ENCODE measurements at places on chromosomes 7 and 10.

DNA sequence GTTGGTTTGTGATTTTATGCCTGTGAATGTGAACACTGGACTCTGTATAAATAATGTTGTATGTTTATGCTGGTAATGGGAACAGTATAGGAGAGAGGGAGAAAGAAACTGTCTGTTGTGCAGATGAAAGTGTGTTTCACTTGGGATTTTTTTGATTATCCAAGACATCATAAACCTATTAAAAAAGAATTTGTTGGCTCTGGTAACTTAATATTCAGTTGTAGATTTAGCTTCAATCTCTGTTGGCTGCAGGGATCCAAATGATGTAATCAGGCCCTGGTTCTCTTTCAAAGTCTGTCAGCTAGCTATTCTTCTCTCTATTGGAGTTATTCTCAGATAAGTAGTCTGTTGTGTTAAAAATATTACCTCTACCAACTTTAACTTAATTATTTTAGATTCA is 168.8 kb upstream of the RHOBTB1 start:
- DNase-seq = no peak

GRCh38 chr7:112266595-112267270 is 60.2 kb downstream of the ZNF277 start:
- DNase-seq = no peak

DNA sequence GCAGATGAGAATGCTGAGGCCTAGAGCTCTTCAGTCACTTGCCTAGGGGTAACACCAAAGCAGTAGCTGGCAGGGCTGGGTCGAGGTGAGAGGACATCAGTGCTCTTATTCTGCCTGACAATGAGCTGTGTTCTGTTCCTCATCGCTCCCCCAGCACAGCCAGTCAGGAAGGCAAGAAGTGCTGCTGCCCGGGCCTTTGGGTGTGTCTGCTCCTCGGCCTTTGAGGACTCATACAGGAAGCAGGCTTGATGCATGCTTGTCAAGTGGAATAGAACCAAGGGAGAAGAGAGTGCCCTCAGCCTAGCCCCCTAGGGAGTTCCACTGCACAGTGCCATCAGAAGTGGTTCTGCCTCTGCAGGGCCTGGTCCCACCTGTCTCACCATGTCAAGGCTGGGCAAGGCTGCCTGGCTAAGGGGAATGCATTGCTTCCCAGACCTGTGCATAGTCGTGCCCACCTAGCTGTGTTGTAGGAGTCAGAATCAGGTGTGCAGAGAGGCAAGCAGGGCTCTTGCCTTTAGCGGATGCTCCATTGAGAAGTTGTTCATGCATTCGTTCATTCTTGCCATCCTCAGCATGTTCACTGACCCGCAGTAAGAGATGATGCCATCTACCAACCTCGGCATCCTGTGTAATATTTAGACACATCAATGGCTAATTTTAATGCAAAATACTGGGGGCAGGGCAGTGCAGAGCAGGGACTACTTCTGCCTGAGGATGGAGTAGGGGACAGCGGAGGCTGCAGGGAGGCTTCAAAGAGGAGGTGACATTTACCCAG is 156.6 kb downstream of the RPS24 start:
- DNase-seq = no peak

DNA sequence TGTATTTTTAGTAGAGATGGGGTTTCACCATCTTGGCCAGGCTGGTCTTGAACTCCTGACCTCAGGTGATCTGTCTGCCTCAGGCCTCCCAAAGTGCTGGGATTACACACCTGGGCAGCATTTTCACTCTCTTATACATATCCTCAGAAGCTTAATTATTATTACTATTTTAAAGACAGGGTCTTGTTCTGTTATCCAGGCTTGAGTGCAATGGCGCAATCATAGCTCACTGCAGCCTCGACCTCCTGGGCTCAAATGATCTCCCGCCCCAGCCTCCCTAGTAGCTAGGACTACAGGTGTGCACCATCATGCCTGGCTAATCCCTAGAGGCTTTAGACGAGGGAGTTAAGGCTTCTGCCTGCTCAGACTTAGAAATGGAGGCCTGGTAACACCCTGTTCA is 26.3 kb downstream of the UNC5B start:
- no peak for DNase-seq

DNA sequence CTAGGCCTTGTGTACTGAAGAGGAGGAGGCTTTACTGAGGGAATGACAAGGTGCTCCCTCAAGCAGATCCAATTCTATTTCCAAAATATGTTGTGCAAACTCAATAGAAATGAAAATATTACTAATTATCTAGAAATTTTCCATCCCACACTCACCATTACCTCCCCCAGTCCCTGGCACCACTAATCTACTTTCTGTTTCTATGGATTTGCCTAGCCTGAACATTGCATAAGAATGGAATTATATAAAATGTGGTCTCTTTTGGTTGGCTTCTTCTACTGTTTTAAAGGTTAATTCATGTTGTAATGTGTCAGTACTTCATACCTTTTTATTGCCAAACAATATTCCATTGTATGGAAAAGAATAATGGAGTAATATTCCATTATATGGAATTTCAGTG is 18.7 kb upstream of the NUB1 start:
- no peak for DNase-seq

DNA sequence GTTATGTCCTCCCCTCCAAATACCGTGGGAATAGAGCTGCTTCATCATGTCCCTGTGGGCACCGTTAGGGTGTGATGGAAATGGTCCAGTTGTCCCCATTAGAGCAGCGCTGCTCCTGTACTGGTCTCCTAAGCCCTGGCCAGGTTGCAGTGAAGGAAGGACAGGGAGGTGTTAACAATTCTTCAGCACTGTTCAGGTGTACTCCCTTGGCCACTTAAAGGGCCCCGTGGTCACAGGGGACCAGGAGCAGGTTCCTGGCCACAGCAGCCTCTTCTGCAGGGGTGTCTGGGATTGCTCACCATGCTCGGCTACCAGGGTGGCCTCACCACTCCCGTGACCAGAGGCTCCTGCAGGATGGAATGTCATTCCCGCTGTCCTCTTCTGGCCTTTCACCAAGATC is 65.8 kb downstream of the MINDY4 start:
- no peak for DNase-seq

DNA sequence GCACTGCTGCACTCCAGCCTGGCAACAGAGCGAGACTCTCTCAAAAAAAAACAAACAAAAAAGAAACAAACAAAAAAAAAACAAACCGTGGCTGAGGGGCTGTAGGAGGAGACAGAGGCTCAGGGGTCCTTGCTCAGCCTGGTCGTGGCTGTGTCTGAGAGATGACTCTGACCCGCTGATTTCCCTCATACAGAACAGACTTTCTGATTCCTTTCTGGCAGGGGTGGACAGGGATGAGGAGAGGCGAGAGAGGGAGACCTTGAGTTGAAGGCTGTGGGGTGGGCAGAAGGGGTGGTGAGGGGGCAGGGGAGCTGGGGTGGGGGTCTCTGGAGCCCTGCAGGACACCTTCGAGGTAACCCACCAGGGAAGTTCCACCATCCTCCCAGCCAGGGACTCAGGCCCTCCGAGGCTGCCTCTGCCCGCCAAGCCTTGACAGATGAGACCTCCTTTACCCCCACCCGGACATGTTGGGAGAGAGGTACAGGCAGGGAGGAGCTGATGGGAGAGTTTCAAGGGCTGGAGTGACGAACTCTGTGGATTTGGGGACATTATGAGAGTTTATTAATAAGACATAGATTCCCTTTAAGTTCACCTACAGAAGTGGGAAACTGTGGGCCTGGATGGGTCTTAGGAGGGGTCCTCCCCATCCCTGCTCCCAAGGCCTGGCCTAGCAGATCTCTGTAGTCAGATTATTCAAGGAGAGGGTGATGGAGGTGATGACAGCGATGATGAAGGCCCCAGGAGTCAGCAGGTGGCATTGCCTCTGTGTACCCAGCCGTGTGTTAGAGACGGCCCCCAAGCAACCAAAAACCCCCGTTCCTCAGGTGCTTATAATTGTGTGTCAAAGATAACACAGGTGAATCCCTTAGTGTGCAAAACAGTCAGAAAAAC is 2.0 kb downstream of the MUC12 start:
- no peak for DNase-seq

DNA sequence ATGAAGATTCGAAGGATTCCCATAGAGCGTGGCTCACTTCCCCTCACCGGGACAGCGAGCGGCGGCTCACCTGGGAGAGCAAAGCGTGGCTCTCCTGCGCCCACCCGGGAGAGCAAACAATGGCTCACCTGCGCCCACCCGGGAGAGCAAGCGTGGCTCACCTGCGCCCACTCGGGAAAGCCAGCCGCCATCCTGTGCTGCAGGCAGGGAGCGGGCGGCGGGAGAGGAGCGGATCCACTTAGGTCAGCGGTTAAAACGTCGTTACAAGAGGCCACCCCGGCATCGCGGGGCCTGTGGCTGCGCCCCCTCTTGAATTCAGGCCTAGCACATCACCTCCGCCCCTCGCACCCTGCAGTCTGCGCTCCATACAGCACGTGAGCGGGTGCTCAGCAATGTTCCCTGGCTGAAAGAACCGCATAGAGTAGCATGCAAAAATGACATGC is 461 bp upstream of the FIGNL1 start:
- no peak for DNase-seq

DNA sequence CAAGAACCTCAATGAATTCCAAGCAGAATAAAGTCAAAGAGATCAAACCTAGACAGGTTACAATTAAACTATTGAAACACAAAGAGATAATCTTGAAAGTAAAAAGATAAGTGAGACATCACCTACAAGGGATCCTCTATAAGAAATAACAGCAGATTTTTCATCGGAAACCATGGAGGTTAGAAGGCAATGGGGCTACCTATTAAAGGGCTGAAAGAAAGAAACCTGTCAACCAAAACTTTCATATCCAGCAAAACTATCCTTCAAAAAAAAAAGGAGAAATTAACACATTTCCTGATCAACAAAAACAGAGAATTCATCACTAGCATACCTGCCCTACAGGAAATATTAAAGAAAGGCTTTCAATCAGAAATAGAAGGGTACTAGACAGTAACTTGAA is 244.9 kb downstream of the ARHGAP12 start:
- DNase-seq = no peak

- DNase-seq = no peak
These were observed 122.0 kb downstream of the ADARB2 start for GRCh38 chr10:1615186-1615954.
